ACHN (cell line): ENCODE measurements at places on chromosomes 4 and X.

DNA sequence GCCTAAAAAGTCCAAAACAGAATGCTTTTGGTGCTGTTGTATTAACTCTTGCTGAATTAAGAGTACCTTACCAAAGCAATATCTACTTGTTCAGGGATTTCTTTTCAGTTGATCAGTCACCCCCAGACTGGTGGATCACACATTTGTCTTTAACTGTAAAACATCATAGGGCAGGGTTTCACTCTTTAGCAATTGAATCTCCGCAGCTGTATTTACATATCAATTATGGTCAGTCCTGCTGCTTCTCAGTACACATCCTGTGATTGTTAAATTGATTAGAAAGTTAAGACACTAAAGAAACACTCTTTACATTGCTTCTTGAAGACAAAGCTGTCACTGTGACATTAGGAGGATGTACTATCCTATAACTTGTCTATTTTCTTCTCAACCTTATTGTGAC, 277.1 kb upstream of the ADGRL3 start:
- no peak for DNase-seq

DNA sequence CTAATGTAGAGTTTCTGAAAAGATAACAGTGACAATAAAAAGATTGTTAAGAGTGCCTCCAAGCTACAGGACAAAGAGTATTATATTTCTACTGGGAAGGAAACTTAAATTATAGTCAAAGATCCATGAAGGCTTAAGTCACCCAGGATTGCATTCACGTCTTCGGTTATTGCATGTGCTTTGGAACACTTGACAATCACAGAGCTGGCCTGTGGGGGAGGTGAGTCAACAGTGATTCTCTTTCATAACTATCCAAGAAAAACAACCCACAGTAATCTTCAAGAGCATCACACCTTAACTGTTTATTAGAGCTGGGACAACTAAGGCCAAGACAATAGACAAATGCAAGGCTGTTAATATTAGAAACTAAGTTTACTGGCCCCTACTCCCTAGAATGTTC, 40.3 kb downstream of the PDGFC start:
- DNase-seq = no peak

- no peak for DNase-seq
These were observed 37.7 kb downstream of the PARM1 start for GRCh38 chr4:74970577-74970976.

DNA sequence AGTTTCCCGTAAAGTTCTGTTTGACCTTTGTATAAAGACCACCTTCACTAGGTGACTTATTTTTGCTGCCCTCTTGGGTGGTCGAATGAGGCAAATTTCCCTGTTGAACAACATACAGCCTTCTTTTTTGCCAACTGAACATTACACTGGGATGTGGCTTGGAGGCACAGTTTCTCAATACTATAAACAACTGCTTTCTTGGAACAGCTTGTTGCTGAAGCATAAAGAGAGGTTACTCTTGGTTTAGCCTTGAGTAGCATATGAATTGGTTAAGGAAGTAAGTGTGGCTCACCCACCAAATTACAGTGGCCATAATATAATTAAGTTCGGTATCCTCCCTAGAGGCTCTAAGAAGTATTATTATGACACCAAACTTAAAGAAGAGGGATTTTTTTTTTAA, 40.0 kb downstream of the HHIP start:
- DNase-seq = no peak

DNA sequence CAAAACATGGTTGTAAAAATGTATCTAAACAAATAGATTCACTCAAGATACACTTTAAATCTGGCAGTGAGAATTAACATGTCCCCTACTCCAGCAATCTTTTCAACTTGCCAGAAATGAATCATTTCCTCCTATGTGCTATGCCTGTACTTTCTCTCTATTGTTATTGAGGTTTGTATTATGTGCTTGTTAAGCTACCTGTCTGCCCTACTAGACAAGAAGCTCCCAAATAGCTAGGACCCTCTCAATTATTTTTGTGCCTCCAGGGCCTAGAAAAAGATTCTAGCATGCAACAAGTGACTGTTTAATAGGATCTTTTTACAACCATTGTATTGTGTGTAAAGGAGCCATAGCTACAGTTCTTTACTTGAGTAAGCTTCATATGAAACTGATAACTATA, 3.5 kb upstream of the SAP30 start:
- peak; percentile 23 for DNase-seq

DNA sequence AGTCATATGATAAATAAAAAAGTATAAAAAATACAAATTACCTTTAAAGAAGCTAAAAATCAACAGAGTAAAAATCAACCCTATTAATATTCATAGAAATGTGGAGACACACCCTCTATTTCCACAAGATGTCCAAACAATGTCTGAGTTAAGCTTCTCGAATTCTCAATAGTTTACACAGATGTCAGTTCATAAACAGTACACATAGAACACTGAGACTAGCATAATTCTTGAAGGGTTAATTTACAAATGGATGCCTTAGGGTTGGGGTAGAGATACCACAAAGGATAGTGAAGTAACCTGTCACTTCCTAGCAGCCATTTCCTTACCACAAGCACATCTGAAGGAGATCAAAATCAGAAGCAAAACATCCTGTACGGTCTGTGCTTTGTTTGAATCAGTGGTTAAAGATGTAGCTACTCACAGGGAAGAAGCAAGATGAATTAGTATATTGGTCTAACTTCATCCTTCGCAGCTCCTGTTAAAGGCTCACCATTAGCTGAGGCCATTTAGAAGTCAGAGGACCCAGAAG, 2393.9 kb downstream of the ARAP2 start:
- no peak for DNase-seq

DNA sequence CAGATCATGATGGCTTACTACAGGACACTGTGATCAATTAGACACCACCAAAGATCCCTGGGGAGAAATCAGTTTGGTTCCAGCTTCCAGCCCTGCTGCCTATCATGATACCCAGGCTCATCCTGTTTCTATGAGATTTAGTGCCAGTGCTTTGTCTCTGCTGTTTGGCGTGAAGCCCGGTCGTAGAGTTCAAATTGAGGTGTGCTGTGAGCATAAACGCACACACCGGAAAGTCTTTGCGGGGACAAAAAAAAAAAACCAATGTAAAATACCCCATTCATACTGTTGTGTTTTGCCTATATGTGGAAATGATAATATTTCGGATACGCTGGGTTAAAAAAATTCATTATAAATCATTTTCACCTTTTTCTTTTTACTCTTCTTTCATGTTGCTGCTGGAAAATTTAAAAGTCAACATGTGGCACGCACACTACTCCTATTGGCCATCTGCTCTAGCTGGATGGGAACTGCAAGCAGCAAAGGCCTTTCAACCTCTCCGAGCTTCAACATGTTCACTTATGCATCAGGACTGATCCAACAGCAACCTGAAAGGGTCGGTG, 607 bp upstream of the DKC1 start:
- no peak for DNase-seq

GRCh38 chr4:182090186-182090585, 153.0 kb upstream of the TENM3 start:
- DNase-seq = no peak

DNA sequence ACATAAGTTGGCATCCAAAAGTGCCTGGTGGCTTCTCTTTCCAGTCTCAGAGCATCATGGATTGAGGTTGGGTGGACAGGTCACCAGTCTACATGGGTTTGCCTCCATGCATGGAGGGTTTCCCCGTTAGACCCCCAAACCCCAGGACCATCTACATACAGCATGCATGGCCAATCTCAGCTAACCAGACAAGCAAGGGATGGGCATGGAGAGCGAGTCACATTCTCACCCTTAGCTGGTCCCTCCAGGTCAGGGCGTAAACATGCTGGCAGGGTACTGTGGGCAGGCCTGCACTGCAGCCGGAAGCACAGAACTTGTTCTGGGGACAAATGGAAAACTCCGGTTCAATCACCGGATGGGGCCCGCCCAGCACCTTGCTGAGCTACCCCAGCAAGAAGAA, 37.3 kb downstream of the HCCS start:
- DNase-seq = no peak

DNA sequence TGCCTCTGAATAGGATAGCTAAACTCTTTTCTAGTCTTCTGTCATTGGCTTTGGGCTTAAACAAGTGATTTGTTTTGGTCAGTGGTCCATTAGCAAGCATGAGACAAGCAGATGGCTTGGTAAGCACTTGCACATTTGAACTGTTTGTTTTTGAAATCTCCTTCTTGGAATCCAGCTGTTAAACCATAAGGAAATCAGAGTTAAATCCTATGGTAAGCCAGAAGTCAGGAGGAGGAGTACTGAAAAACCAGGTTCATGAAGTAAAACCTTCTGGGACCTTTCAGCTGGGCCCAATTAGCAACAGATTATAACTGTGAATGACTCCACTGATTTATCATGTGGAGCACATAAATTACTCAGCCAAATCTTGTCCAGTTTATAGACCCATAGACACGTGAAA, 1042.5 kb upstream of the PABPC4L start:
- DNase-seq = no peak
